NCI-H1092 (cell line): ENCODE measurements at places on chromosomes 2 and 18.

DNA sequence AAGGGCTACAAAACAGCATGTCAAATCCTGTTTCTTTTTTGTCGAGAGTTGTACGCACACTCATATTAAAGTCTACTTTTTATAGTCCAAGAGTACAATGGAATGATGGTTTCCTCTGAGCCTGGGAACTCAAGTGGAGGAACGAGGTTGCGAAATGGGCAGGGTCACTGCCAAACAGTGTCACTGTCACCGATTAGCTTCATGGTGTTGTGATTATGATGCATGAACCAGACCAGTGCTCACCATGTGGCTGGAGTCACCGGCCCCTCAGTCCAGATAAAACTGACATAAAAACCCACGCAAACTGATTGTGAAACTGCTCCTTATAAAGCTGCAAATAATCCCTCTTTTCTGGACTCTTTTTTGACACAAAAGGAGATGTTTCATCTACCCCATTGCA is 122.0 kb downstream of the COPS8 start:
- DNase-seq, result no peak

- DNase-seq, result no peak
Measured at GRCh38 chr2:223740679-223741078, 96.7 kb downstream of the AP1S3 start.

DNA sequence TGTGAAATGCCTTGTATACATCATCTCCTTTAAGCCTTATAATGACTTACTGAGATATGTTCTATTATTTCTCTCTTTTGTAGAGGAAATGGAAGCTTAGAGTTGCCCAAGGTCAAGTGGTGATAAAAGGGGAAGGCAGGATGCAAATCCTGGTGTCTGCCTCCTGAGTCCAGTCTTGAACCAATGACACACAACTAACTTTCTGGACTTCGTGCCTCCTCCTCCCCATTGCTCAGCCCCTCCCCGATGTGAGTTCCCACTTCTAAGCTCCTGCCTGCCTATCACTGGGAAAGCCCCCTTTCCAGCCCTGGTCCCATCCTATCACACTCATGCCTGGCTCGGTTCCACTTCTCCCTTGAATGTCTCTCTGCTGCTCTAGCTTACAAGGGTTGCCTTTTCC is 6.9 kb upstream of the CTIF start:
- no peak for DNase-seq

DNA sequence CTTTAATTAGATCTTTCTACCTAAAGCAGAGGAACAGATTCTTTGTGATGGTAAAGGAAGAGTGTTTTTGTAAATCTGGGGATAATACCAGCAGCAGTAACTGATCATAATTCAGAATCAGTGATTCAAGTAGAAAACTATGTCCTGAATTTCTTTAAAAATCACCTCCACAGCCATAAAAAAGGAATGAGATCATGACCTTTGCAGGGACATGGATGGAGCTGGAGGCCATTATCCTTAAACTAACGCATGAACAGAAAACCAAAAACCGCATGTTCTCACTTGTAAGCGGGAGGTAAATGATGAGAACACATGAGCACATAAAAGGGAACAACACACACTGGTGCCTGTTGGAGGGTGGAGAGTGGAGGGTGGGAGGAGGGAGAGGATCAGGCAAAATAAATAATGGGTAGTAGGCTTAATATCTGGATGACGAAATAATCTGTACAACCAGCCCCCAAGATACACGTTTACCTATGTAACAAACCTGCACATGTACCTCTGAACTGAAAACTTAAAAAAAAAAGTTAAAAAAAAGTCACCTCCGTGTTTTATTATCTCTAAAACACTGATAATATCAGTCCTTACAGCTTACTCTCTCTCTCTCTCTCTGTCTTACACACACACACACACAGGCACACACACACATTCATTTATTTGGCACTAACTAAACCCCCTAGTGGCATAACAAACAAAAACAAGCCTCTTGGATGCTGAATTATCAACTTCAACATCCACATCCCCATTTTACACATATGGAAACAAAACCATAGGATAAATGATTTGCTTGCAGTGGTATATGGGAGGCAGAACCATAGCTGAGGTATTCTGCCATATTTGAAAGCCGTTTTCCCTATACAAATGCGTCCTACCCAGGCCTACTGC is 1.4 kb downstream of the TM4SF20 start:
- DNase-seq, result no peak

- DNase-seq, result no peak
Measured at GRCh38 chr2:79717364-79718007, 204.6 kb downstream of the CTNNA2 start.

GRCh38 chr2:195659114-195659513 is 2.1 kb downstream of the SLC39A10 start:
- DNase-seq, result no peak

DNA sequence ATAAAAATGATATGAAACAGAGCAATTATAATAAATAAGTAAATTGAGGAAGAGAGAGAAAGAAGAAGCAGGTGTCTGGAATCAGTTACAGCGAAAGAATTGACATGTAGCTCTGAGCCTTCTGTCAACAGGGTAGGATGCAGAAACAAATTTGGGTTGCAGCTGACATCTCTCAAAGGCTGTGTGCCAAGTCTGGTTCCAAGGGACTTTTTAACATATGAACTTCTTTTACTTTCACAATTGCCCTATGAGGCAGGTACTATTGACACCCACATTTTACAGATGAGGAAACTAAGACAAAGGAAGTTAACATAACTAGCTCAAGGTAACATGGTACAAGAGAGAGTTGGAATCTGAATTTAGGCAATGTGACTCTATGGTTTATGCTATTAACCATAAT is 260.0 kb downstream of the ASXL3 start:
- no peak for DNase-seq

DNA sequence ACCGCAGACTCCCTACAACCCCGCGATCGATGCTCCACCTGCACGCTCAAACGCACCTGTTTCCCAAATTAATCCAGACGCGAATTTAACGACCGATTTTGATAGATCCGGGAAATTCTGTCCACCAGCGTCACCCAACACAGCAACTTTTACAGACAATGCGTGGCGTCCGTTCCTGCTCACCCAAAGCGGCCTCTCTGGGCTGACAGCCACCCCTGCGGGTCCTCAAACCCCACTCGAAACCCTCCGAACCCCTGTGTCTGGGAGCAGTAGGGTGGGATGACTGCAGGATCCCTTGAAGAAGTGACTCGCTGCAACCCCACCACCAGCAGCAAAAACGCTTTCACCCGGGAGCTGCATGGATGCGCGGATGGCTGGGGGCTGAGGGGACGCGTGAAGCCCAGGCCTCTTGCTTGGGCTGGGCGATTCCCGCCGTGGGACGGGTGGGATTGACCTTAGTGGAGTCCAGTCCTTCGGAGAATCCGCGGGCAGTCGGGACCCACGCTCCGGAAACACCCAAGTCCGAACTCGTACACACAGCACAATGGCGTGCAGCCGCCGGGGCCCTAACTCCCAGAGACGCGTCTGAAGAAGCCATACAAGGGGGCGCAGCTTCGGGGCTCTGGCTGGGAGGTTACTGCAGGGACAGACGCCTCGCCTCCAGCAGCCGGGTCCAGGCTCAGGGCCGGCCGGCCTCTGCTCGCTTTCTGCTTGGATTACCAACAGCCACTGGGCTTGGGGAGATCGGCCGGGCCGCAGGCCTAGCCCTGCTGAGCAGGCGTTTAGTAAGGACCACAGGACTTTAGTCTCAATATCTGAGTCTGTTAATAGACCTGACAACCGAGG is 31.1 kb upstream of the ATP6V1B1 start:
- DNase-seq, result no peak

GRCh38 chr2:131031875-131032274 is 61.4 kb downstream of the FAM168B start:
- DNase-seq, result no peak

DNA sequence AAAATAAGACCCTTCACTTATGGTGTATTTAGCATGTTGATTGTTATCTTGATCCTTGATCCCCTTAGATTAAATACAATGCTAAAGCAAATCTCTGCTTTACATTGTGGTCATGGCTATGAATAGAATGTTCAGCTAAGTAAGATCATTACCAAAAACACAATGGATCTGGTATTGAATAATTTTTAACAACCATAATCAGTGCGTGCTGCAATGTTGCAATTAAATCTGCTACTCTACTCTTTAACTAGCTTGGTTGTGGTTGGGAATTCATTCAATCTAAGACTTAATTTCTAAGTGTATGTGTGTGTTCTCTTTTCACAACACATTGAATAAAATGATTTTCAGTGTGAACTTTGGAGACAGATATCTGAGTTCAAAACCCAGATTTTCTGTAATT is 442.5 kb upstream of the ZNF804A start:
- DNase-seq, result no peak

GRCh38 chr2:29526587-29527586 is 394.5 kb downstream of the ALK start:
- DNase-seq, result no peak

- DNase-seq, result no peak
Measured at GRCh38 chr2:73998933-73999332, 14.2 kb downstream of the TET3 start.

DNA sequence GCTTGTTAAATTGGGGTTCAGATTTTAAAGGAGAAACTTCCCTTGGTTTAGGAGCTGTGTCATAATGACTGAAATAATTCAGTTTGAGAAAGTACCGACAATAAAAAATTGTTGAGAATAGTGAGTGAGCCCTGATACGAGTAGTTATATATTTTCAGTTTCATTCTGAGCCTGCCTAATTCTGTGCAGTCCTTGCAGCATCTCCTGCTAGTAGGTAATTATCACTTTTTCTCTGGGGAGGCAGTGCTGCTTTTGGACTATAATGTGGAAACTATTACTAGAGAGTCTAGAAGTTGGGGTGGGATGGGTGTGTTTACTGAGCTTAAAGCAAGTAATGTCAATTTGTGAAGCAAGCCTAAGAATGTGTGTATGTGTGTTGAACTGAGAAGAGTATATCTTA is 21.7 kb downstream of the ZNF638 start:
- DNase-seq, result no peak

GRCh38 chr2:2939078-2939795 is 438.4 kb downstream of the EIPR1 start:
- DNase-seq, result no peak

DNA sequence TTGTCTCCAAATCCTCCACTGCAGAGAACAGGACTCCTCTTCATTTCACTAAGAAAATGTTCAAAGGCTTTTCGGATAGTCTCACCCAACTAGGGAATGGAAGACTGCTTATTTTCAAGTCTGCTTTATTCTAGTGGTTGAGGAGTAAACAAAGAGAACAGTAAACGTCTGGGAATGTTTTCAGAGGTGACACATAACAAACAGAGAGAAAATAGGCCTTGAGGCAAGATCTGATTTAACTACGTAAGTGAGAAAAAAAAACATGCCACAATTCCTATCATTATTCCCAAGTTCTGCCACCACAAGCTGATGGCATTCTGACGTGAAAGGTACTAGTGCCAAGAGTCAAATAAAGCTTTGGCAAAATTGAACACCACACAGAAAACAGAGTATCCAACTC is 16.7 kb upstream of the WIPF1 start:
- DNase-seq, result no peak

- DNase-seq, result no peak
Measured at GRCh38 chr18:79766308-79766707, 31.4 kb upstream of the KCNG2 start.

GRCh38 chr18:67783196-67783946 is 266.9 kb upstream of the DSEL start:
- DNase-seq, result no peak

- no peak for DNase-seq
Measured at GRCh38 chr2:9981655-9982054, 30.2 kb downstream of the GRHL1 start.

- DNase-seq, result no peak
Measured at GRCh38 chr2:68465081-68465916, 1.8 kb downstream of the FBXO48 start.

DNA sequence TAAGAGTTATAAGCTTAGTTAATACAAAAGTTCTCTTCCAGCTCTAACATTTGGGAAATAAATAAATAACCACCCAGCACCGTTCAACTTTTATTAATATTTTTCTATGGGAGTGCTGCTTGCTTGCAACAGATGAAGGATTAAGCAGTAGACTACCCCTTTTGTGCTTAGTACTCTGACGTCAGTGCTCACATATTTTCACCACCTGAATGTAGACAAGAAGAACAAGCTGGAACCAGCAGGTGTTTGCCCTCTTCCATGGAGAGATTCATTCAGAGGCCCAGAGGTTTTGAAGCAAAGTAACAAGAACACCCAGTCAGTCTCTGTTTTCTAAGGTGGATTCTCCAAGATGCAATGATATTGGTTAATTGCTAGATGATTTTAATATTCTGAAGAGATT is 307.1 kb upstream of the PIK3C3 start:
- no peak for DNase-seq

DNA sequence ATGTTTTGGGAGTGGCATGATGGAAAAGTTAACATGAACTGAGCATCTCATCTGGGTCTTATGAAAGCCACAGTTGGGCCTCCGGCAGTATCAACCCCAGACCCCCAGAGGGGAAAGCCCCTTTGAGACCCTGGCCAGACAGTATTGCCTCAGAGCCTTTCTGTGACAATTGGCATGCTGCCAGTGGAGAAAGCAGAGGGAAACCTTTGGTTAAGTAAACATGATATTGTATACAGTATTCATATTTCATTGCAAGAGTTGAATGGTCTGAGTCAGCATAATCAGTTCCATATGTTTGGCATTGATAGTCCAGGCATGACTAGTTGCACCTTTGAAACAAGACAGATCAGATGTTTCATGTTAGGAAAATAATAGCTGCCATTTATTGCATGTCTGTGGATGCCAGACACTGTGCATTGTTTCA is 20.0 kb downstream of the MERTK start:
- DNase-seq, result no peak

DNA sequence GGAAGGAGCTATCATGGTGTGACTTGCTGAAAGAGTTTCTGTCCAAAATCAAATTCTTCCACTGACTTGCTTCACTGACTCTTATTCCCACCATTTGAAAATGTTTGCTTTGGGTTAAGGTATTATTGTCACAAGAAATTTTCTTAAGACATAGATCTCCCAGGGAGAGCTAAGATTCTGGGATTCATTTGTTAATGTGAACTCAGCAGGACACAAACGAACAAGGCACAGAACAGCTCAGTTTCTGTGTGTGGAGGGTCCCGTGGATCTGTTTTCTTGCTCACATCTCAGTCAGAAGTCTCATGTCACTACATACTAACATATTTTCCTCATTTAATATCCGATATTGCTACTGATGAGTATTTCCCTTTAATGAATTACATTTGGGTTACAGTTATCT is 8.2 kb upstream of the HNRNPA3 start:
- no peak for DNase-seq

DNA sequence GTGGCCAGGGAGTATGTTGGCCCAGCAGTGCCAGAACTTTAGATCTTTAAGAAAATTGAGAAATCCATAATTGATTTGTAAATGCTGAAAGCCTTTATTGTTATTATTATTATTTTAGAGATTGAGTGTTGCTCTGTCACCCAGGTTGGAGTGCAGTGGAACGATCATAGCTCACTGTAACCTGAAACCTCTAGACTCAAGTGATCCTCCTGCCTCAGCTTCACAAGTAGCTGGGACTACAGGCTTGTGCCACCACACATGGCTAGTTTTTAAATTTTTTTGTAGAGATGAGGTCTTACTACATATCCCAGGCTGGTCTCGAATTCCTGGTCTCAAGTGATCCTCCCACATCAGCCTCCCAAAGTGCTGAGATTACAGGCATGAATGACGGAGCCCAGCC is 143.2 kb upstream of the CCDC68 start:
- DNase-seq, result no peak
